Activated naive CD4-positive, alpha-beta T cell treated with anti-CD3 and anti-CD28 coated beads, Interleukin-2, amount 50 U/mL, for 72 hours (primary cell): ENCODE measurements at places on chromosomes 16 and 17.
A peak's percentile ranks its signal among the peaks of the same experiment; 100 is the strongest.

DNA sequence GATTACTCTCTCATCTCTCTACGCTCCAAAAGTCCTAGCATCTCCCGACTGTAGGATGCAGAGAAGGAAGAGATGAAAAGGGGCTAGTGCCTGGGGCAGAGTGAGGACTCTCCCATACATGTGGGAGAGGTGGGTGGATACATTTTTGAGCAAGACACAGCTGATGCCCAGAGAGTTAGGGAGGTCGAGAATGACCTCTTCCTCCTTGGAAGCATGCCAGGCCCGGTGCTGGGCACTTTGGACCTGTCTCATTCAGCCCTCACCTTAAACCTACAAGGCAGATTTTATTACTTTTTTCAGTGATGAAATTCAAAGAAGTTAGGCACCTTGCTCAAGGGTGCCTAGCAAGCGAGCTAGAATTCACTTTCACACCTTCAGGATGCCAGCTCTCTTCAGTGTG, 38.2 kb downstream of the WSCD1 start:
- DNase-seq, result no peak

- DNase-seq, result no peak
Measured at GRCh38 chr16:49602201-49602975, 228.8 kb downstream of the C16orf78 start.

DNA sequence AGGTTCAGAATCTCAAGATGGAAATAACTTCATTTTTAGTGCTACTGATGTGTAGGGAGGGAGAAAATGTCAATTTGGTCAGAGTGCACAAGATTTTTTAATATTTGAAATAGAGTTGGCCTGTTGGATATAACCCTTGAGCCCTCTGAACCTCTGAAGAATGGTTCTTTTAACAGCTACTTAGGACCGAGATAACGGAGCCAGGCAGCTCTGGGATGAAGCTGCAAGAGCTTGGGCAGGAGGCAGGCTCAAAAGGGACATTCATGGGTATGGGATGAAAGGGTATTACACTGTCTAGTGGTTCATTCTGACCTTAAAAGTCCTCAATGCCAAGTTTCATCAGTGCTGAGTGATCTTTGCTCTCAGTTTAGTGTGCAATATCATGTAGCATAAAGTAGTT, 111.4 kb upstream of the CPHXL start:
- no peak for DNase-seq

- peak; percentile 79 for DNase-seq
Measured at GRCh38 chr16:53054670-53055485, at the start of gene CHD9. Gene CHD9, plus strand, starts transcription at chr16:53054991. Its CDS starts 101,099 bp downstream, at chr16:53156090.

DNA sequence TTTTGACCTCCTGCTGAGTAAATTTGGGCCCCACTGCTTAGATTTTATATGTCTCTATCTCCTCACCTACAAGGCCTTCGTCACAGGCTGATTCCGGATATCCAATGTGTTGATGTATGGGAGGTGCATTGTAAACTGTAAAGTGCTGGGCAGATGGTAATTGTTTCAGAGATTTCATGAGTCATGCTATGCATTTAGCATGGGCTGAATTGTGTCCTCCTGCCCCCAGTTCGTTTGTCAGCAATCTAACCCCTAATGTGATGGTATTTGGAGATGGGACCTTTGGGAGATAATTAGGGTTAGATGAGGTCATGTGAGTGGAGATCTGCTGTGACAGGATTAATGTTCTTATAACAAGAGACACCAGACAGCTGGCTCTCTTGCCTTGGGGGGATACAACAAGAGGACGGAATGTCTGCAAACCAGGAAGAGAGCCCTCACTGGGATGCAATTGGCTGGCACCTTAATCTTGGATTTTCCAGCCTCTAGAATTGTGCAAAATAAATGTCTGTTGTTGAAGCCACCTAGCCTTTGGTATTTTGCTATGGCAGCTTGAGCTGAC, 101.8 kb upstream of the NLRP1 start:
- no peak for DNase-seq

GRCh38 chr17:62631936-62632924, 4.8 kb downstream of the MRC2 start:
- DNase-seq, result no peak

DNA sequence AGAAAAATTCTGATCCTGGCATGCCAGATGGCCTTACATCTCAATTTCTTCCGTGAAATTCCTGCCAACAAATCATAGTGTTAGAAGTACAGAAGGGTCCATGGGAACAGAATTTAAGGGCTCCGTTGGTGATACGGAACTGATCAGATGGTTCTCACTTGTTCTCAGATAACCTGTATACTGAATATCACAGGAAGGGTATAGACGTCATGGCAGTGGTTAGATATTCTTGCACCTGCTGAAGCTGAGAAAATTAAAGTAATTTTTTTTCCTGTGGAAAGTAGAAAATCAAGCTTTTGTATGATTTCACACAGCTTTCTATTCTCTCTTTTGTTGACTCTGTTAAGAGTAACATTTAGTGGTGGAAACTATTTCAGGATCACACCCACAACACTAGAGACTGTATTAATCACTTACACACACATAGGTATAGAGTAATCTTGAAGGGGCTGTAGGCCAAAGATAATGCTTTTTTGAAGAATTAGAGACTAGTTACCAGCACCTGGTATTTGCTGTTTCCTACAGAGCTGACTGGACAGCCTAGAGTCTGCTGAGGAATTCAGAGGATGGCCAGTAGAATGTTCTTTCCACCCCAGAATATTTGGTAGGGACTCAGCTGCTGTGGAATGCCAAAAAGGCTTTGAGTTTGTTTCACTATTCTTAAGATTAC, 7.5 kb downstream of the TENT4B start:
- no peak for DNase-seq
